ENCODE measurements at places on chromosomes 7 and 10.

- peak; percentile 54 for DNase-seq
Measured at GRCh38 chr10:9331583-9332008, 1277.1 kb downstream of the GATA3 start.

DNA sequence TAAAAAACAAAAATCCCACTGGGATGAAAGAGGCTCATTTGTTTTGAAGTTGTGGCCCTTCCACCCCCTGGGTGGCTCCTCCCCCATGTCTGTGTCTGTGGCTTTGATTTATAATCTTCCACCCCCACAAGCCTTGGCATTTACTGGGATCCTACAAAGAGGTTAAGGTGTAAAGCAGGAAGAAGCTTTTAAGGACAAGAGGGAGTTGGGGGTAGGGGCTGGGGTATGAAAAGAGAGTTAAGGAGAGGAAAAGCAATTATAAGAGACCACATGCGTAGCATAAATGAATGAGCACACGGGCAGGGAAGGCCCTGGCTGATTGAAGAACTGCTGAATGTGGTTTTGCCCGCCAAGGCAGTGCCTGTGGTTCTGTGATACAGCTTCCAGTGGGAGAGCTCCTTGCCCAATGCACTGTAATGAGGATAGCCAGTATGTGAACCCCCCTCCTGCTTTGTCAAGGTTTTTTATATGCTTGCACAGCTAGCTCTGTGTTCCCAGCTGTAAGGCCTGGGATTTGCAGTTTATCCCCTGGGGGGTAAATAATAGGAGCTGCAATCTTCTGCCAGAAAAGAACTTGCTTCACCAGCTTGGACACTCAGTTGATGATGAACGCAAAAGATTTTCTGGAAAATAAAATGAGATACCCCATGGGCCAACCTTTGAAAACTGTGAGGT lies 34.7 kb upstream of the KMT2E start:
- DNase-seq: no peak

DNA sequence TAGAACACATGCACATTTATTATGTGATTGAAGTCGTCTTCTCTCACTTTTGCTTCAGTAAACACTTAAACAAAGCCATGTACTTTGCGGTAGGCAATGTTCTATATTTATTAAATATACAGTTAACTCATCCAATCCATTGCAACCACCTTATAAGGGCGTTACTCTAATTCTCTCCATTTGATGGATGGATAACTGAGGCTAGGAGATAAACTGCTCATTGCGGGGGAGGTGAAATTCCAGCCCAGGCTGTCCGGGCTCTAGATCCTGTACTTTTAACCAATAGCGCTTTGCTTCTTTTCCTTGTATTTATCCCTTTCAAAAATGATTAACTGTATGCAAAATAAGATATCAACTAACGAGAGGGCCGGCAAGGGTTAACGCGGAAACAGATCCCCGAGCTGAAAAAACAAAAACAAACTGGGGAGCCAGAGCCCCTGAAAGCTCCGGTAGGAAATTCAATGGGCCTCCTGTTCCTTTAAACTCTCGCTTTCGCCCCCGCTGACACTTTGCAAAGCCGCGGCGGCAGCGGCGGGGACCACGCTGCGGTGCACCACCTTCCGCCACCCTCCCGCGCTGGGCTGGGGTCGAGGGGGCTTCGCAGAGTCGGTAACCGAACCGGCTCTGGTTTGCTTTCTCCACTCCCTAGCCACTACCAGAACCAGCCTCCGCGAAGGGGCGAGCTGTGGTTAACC lies 1.0 kb upstream of the PLXDC2 start:
- DNase-seq: no peak

DNA sequence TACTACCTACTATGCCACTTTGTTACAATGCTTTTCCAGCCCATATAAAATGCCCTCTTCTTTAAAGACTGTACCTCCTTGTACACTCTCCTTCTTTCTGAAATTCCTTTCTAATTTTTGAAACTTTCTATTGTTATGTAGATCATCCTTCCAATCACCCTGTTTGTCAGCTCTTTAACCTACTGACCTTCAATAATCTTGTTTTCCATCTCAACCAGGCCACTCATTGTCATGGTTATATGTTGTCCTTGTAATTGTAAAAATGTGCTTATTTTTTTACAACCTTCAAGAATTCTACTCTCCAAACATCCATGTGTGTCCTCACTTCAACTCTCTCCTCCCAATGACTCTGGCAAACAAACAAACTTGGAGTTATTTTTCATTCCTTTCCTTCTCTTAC lies 1172.6 kb upstream of the CELF2 start:
- DNase-seq: no peak

DNA sequence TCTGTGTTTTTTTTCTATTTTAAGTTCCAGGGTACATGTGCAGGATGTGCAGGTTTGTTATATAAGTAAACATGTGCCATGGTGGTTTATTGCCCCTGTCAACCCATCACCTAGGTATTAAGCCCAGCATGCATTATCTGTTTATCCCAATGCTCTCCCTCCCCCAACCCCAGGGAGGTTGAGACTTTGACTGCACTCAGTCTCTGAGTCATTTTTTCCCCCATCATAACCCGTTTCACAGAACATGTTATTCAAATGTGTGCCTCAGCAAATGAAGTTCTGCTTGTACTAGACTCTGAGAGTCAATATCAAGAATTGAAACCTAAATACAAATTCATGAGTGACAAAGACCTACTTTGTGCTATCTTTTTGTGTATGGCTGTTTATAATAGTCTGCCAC lies 70.0 kb upstream of the CYP26C1 start:
- DNase-seq: peak; percentile 36
